ENCODE measurements at places on chromosomes 12 and 14. TPM values are rescaled to one million over a fixed set of nuclear protein-coding genes. Genes with fewer than 3 reads are reported as not detected.

- no peak for DNase-seq
Measured at GRCh38 chr12:123108682-123109066, 42.2 kb downstream of the PITPNM2 start.

The SERPINA5 gene
- total RNA-seq, result not detected

DNA sequence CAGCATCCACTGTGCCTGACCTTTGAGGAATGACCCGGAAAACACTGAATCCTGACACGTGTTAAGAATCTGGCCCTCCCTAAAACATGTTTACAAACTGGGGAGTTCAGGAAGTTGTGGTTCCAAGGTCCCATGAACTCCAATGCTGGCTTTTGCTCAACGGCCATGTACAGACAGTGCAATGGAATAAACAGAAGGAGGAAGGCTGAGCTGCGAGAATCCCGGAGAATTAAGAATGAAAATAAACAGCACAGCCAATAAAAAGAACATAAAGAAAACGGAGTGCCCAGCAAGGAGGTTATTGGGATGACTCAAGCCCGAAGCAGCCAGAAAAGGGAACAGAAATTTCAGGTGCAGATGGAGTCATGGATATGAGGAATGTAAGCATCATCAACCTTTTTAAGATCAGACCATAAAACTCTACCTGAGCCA lies 32.3 kb downstream of the BCL11B start:
- DNase-seq, result no peak

DNA sequence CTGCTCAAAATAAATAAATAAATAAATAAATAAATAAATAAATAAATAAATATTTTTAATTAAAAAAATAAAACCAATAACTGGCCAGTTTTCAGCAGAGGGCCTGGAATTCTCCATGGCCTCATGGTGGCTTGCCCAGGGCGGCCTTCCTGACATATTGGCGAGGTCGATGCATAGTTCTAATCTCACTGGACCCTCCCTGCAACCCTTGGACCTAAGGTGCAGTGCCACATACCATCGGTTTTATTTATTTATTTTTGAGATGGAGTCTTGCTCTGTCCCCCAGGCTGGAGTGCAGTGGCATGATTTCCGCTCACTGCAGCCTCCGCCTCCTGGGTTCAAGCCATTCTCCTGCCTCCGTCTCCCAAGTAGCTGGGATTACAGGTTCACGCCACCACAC lies 3.9 kb upstream of the VSIG10 start:
- no peak for DNase-seq

- no peak for DNase-seq
Measured at GRCh38 chr12:130457215-130457614, 119.5 kb downstream of the PIWIL1 start.
